ENCODE measurements at places on chromosomes 4 and X.

DNA sequence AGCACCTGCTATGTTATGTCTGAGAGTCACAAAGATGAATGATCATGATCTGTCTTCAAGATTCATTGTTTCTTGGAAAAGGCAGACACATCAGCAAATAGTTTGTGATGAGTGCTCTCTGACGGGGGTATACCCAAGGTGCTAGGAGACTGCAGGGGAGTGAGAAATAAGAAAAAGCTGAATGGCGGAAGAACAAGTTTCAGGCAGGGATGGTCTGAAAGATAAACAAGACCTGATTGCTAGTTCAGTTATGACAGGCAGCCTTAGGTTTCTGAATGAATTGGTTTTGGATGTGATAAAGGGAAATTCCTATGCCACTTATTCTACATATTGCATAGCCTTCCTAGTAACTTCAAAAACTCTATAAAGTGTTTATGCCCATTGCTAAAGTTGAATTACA is 327.0 kb upstream of the DKK2 start:
- DNase-seq = no peak

DNA sequence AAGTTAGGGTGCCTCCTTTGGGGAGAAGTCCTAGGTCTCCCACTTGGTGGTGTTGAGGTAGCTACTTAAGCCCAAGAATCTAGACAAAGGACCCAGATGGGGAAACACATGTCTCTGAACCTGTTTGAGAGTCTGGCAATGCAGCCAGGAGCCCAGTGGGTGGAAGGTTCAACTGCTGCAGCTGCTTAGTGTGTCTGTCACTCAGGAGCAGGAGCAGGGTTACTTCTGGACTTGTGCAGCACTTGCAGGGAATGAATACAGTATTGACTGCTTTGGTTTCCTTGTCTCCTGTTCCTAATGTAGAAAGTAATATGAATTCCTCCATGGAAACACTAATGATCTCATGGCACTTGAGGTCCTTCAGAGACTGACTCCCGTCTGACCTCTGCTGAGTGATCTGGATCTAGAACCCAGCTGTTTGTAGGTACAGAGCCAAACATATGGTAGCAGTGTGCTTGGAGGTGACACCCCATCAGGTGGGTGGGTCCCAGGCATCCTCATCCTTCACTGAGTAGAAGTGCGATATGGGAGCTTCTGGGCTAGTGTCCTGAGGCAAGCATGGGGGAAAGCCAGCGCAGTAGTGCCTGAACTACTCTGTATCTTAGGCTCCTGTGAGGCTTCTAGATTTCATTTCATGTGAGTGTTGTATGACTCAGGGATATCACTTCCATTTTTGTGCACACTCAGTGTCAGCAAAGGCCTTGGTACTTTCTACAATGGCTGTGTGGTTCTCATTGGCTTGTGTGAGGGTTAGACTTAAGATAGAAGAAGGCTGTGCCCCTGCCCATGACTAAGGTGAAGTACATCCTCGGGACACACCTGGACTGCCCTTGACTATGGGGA is 85.0 kb upstream of the WDR1 start:
- no peak for DNase-seq

DNA sequence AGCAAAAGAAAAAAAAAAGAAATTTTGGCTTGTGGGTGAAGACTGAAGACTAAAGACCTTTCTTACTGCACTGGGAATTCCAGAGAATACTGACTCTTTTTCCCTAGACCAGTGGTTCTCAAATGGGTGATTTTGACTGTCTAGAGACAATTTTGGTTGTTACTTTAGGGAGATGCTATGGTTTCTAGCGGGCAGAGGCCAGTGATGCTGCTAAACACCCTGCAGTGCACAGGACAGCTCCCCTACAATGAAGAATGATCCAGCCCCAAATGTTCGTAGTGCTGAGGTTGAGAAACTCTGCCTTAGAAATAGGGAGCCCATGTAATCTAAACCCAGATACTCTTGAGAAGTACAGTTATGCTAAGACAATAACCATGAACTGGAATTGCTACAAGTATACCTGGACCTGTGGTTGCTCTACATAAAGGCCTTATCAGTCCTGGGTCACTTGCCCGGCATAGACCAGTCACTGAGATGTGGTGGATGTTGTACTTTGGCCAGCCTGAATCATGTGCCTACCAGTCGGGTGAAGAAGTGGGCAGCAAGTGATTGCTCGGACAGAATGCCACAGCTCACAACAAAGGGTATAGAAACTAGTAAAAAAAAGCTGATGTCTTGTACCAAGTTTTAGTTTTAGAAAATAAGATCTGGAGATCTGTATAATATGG is 16.0 kb downstream of the ARHGAP10 start:
- DNase-seq = no peak

GRCh38 chrX:110086162-110086915 is 83.4 kb downstream of the TMEM164 start:
- no peak for DNase-seq

DNA sequence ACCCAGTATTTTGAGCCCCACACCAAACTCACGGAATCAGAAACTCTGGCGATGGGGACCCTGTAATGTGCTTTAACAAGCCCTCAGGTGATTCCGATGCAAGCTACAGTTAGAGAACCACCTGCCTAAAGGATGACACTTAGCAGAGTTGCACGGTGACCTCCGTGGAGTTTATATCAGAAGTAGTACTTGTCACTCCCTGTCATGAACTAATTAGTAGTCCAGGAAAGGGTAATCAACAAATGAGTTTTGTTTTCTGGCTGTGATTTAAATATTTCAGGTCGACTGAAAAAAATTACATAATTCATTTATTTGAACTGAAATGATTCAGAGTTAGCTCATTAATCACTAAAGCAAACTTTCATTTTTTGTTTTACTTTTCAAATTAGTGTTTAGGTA is 56.4 kb downstream of the TMA16 start:
- no peak for DNase-seq

DNA sequence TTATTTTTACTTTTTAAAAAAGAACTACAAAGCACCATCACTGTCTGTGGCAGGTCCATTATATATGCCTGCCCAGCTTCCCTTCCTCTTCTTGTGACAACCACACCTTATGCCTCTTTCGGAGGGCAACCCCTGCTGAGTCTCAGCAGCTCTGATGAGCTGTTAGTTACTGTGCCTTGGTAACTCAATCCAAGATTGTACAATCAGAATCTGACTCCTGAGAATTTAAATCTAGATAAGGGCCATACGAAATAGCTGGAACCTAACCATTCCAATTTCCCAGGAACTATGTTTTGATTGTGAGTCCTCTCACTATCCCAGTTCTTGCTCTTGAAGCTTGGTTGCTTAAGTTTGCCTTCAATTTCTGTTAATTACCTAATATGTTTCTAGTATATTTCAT is 61.9 kb downstream of the ADAMTS3 start:
- no peak for DNase-seq

GRCh38 chrX:148741441-148741840 is 241.0 kb downstream of the AFF2 start:
- DNase-seq = no peak

DNA sequence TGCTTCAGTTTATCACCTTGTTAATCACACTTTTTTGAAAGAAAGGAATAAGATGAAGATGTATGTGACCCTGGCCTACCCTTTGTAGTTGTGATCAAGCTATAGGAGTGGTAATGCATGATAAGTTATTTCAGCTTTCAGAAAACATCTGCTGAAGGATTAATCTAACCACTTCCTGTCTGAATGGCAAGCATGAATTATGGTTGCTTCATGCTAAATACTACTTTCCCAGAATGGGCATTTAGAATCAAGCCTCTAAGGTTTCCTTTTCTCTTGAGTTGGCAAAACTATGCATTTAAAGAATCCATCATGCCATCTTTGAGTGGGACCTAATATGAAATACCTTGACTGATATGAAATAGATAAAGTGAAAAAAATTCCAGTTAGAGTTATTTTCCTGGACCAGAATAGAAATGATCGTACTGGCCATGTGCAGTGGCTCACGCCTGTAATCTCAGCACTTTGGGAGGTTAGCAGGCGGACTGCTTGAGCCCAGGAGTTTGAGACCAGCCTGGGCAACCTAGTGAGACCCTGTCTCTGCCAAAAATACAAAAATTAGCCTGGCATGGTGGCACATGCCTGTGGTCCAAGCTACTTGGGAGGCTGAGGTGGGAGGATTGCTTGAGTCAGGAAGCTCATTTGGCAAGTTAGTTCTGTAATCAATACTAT is 59.1 kb downstream of the ANXA3 start:
- DNase-seq = no peak

- DNase-seq = no peak
These were observed 1.7 kb downstream of the KCNIP4 start for GRCh38 chr4:21946858-21947257.

DNA sequence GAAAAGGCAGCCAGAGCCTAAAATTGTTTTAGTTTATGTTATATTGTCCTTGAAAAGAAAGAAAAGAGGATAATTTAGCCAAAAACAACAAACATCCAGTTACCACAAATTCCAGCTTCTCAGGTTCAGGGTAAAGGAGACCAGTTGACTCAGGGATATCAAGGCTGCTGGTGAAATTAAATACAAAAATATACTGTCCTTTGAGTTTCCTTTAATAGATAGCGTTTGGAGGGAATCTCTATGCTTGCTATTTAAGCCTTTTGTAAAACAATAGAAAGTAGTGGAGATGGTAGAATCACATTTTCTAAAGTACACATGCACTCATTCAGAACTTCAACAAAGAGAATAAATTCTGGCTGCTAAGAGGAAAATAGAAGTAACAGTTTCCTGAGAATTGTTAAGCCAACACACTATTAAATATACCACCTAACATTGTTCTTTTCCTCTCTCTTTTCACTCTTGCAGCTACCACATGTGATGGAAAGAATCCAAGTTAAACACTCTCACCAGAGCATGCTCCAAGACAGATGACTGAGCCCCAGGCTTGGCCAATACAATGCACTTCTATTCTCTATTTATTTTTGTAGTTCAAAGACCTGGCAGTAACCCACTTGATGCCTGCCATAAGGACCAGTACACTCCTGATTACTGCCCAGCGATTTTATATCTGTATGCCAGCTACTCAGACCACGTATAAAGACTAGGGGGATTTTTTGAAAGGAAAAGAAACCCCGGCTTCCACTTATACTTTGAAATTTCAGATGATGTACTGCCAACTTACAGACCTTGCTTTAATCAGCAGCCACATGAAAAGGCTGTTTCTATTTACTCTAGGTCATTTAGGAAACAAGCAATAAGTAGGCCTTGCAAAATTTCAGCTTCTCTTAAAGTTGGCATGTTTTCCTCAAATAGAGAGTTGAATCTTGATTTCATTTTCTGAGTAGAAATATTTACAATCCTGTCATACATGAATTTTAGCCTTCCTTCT is 756.9 kb downstream of the FAT4 start:
- DNase-seq = no peak

DNA sequence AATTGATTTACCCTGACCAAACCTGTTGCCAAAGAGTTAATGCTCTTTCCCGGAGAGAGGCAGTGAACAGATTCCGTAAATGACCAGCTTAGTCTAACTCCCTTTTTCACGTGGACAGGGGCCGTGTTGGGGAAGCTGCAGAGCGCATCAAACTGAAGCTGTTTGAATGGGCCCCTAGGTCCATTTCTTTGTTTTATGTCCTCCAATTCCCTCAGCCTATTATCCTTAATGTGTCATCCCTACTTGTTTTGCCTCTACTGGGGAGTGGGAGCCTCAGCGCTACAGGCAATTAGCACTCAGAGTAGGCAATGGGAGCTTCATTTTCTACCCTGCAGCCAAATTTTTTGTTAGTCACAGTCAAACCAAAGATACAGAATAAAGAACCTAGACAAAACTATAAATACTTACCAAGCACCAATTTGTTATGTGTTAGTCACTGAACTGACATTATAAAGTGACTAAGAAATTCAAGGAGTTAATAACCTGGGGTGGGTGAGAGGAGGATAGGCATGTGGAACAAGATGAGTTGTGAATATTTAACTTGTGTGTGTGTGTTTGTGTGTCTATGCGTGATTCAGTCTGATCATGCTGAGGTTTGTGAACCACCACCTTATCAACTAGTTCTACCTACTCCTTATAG is 417.4 kb downstream of the PACRGL start:
- no peak for DNase-seq

DNA sequence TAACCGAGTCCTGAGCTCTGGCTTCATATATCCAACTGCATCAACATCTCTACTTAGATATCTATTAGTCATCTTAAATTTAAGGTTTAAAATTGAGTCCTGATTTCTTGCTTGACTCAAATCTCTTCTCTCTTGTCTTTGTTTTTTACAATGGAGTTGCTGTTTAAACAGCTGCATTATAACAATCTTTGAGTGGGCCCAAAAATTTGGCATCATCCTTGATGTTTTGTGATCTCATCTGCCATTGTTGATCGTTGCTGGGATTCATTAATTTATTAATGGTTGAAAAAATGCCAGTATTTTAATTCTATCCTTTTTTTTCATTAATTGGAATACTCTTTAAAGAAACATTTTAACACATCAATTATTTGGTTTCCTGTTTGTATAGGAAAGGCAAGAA is 82.2 kb downstream of the STIM2 start:
- DNase-seq = no peak

DNA sequence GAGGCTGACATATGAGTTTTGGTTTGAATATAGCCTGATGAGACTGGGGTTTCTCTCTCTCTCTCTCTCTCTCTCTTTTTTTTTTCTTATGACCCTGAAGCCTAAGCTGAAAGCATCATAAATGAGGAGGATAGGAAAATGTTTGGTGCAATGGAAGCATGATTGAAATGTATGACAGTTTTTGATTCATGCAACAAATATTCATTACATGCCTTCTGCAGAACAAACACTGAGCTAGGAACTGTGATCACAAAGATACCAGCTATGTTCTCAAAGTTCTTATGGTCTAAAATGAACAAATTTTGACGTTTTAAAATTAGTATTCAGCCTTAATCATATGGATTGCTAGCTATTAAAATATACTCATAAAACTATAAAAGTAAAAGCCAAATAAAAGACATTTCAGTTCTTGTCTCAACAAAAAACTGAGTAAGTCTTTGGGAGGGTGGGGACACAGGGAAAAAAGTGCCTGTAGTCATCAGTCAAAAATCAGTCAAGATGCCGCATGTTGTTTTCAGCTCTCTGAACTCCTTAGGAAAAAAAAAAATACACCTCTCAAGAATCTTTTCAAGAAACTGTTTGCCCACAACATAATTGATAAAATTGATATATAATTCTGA is 57.2 kb downstream of the NKX6-1 start:
- DNase-seq = no peak

GRCh38 chr4:61520681-61521160 is 320.6 kb downstream of the ADGRL3 start:
- DNase-seq = no peak

DNA sequence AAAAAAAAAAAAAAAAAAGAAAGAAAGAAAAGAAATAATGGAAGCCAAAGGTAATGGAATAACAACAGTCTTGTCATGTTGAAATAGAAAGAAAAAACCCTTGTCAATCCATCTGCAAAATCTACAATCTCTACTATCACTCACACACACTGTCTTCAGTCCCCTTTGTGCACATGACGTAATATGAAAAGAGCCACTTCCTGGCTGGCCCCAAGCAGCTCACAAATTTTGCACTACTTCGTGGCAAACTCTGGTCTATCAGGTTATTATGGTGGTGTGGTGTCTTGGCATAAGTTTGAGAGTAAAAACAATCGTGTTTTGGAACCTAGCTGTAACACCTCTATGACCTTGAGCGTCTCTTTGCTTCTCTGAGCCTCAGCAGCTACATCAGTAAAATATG is 8.3 kb upstream of the AFAP1 start:
- DNase-seq = no peak

All from stimulated activated CD4-positive, alpha-beta T cell treated with anti-CD3 and anti-CD28 coated beads, Interleukin-15, amount 100 ng/mL, for 24 hours (primary cell).